ENCODE measurements at places on chromosomes 16 and 17. TPM values are rescaled to one million over a fixed set of nuclear protein-coding genes. Genes with fewer than 3 reads are reported as not detected.

DNA sequence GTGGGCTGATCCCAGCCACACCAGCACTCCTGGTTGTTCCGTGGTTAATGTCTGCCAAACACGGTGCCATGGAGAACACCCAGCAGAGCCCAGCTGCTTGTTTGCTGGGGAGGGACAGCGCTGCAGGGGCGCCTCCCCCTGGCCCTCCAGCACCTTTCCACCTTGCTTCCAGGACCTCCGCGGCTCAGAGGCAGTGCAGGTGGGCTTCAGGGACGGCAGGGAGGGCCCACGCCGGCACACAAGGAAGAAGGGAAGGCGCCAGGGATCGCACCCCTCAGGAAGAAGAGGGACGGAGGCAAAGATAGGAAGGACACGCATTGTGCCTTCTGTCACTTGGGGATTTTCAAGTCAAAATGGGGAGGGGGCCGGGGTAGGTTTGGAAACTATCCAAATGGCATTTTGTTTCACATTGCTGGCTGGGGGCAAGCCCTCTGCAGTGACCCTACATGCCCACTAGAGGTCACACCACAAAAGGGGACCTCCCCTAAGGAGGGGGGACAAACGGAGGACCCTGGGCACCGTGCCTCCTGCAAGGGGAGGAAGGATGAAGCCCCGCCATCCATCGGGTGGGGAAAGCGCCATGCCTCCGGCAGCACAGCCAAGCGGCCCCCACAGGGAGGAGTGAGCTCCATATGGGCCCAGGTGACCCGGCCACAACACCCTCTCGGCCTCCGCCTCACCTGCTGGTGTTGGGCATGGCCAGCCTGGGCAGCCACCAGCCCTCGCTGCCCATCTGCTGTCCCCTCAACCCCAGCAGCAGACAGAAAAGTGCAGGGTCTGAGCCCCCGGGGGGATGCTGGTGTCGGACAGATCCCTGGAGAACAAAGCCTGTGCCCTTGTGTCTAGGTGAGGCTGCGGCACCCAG, 7.5 kb upstream of the C16orf95 start:
- H3K27ac ChIP-seq, result no peak overlapping the region
- H3K4me3 ChIP-seq, result no peak overlapping the region
- H3K4me1 ChIP-seq, result peaks cover 6% of the 10 kb centered on the region
- DNase-seq, result peak; percentile 40

DNA sequence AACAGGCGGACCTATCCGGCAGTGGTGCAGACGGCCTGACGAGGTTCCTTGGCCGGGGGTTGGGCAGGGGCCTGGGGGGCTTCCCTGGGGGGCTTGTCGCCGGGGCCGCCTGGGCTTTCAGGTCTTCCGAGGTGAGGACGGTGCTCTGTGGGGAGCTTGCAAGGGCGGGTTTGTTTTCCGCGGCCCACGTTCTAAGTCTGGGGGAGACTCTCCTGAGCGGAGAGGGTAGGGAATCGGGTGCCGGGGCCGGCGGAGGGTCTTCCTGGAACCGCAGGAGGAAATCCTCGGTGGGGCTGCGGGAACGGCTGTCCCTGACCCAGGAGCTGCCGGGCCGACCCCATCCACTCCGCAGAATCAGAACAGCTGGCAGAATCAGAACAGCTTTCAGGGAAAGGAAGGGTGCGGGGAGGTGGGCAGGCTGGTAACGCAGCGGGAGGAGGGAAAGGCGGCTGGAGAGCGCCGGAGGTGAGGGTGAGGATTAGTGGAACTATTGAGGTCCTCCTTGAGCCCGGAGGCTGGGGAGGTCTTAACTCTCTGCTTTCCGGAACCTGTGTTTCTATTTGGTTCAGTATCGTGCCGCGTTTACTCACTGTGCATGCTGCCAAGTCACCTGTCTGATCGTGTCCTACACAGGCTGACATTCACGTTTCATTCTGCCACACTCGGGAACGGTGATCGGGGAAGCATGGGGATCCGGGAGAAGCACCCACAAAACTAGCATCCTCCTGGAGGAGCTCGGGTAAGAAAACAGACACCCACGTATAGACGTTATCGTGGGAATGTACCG, 28.9 kb downstream of the CPSF4L start:
- H3K36me3 ChIP-seq, result peaks cover 50% of the 10 kb centered on the region
- H3K4me3 ChIP-seq, result peak overlapping the region; percentile 90
- H3K4me1 ChIP-seq, result peaks cover 67% of the 10 kb centered on the region
- DNase-seq, result peak; percentile 47
- no peaks in the 10 kb centered on the region for H3K27me3 ChIP-seq

DNA sequence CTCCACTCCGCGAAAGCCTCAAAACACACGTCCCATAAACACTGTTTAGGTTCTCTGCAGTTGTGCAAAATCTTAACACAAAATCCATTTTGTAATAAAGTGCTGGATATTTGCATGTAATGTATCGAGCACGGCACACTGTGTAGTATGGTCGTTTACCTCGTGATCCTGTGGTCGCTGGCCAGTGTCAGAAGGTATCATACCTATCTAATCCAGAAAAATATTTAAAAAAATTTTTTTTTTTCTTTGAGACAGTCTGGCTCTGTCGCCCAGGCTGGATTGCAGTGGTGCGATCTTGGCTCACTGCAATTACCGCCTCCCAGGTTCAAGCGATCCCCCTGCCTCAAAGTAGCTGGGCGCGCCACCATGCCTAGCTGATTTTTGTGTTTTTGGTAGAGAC, 996 bp downstream of the RPL38 start:
- no peak for DNase-seq
- peaks cover 51% of the 10 kb centered on the region for H3K4me1 ChIP-seq
- H3K27ac ChIP-seq, result peak overlapping the region; percentile 70
- H3K4me3 ChIP-seq, result peak overlapping the region; percentile 98

C17orf78 gene
- total RNA-seq, result not detected

RNF222 gene
- not detected for total RNA-seq

- H3K4me1 ChIP-seq, result no peaks in the 10 kb centered on the region
- no peak overlapping the region for H3K4me3 ChIP-seq
- H3K27ac ChIP-seq, result no peak overlapping the region
- H3K27me3 ChIP-seq, result no peaks in the 10 kb centered on the region
- no peak for DNase-seq
- H3K36me3 ChIP-seq, result no peaks in the 10 kb centered on the region
These were observed 98.2 kb downstream of the HS3ST3A1 start for GRCh38 chr17:13503526-13503925.

ABHD15 gene
- 19.3 TPM for total RNA-seq

DNA sequence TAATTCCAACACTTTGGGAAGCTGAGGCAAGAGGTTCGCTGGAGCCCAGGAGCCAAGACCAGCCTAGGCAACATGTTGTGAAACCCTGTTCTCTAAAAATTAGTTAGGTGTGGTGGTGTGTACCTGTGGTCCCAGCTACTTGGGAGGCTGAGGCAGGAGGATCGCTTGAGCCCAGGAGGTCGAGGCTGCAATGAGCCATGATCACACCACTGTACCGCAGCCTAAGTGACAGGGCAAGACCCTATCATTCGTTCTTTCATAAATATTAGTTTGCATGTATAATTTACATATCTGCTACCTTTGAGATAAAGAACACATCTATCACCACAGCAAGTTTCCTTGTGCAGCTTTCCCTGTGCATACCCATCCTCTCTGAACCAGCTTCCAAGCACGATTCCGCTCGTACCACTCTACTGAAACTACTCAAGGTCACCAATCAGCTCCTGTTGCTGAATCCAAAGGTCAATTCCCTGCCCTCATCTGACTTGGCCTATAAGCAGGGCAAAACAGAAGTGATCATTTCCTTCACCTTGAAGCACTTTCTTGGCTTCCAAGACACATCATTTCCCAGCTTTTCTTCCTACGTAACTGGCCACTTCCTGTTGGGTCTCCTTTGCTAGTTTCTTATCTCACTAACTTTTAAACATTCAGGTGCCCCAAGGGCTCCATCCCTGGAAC, 49.1 kb downstream of the GRB2 start:
- H3K4me3 ChIP-seq, result no peak overlapping the region
- peaks cover 19% of the 10 kb centered on the region for H3K36me3 ChIP-seq
- H3K27ac ChIP-seq, result no peak overlapping the region
- peaks cover 31% of the 10 kb centered on the region for H3K4me1 ChIP-seq
- H3K27me3 ChIP-seq, result no peaks in the 10 kb centered on the region

- H3K36me3 ChIP-seq, result peaks cover 2% of the 10 kb centered on the region
- H3K27ac ChIP-seq, result no peak overlapping the region
- H3K27me3 ChIP-seq, result no peaks in the 10 kb centered on the region
- no peak overlapping the region for H3K4me3 ChIP-seq
These were observed 12.0 kb upstream of the KCNJ18 start for GRCh38 chr17:21680366-21680765.

DNA sequence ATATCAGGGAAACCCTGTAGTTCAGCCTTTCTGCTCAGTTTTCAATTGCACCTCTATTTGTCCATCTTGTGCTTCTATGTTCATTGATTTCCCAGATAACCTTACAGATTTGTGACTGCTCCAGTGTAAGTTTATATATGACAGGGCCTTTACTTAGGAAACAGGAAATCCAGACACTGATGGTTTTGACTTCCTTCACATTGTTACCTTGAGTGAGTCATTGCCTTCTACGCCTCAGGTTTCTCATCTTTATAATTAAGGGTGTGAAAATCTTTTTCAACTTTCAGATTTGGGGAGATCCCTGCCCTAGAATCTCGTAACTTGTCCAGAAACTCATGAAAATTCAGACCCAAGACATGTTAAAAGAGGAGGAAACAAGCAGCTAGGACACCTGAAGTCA, 342.4 kb upstream of the TBX2 start:
- no peaks in the 10 kb centered on the region for H3K36me3 ChIP-seq
- no peak overlapping the region for H3K27ac ChIP-seq
- no peak overlapping the region for H3K4me3 ChIP-seq
- H3K27me3 ChIP-seq, result no peaks in the 10 kb centered on the region
- DNase-seq, result no peak
- H3K4me1 ChIP-seq, result peaks cover 22% of the 10 kb centered on the region

DNA sequence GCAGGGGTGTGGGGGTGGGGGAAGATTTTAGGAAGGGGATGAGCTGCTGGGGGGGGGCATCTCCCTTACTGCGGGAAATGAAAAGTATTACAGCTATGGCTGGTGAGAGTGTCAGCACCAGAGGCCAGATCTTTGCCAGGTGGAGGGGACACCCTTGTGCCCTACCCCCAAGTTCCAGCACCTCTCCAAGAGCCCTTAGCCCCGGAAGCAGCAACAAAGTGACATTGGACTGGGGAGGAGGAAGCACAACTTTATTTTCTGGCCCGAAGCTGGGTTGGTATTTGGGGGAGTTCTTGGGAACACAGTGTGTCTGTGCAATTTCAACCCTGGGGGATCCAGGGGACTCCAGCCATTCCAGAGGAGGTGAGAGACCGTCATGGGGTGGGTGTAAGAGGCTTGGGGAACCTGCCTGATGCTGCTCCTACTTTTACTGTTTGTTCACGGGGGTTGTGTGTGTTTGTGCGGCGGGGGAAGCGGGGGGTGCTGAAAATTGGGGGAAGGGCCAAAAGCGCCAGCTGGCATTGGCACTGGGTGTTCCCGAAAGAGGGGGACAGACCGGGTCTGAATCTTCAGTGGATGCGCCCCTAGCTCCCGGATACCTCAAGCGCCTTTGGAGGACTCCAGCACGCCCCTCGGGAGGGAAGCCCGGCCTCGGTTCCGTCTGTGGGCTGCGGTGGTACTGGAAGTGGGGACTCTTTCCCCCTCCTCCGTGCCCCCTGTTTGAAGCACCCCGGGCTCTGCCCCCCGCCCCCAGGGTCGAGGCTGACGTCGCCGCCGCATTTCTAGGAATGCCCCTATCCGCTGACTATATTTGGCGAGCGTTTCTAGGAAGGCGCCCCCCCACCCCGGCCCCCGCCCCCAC, 230.3 kb downstream of the MRTFB start:
- DNase-seq, result no peak
- H3K27me3 ChIP-seq, result peaks cover 36% of the 10 kb centered on the region
- H3K4me1 ChIP-seq, result peaks cover 11% of the 10 kb centered on the region
- no peaks in the 10 kb centered on the region for H3K36me3 ChIP-seq
- no peak overlapping the region for H3K27ac ChIP-seq

NRN1L gene
- 1.3 TPM for total RNA-seq

DNA sequence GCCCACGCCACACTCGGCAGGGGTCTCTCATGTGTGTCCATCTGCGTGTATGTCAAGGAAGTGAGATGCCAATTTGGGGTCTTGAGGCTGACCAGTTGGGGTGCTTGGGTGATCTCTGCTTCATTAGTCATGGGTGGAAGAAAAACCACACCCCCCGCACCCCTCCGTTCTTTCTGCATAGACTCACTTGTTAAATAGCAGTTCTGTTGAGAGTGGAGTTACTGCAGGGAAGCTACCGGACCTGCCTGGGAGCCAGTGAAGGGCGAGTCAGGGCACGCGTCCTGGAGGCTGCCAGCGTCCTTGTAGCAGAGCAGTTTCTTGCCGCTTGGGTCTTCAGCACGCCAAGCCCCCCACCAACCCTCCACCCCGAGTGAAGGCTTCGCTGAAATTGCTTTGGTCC, 8.5 kb downstream of the SNN start:
- no peak overlapping the region for H3K27ac ChIP-seq
- no peak for DNase-seq

- H3K27ac ChIP-seq, result peak overlapping the region; percentile 81
- H3K4me1 ChIP-seq, result peaks cover 42% of the 10 kb centered on the region
- no peak for DNase-seq
- no peaks in the 10 kb centered on the region for H3K36me3 ChIP-seq
- H3K4me3 ChIP-seq, result peak overlapping the region; percentile 83
These were observed 1.2 kb downstream of the HAGH start for GRCh38 chr16:1825381-1825863.

KRTAP1-1 gene
- total RNA-seq, result not detected

DNA sequence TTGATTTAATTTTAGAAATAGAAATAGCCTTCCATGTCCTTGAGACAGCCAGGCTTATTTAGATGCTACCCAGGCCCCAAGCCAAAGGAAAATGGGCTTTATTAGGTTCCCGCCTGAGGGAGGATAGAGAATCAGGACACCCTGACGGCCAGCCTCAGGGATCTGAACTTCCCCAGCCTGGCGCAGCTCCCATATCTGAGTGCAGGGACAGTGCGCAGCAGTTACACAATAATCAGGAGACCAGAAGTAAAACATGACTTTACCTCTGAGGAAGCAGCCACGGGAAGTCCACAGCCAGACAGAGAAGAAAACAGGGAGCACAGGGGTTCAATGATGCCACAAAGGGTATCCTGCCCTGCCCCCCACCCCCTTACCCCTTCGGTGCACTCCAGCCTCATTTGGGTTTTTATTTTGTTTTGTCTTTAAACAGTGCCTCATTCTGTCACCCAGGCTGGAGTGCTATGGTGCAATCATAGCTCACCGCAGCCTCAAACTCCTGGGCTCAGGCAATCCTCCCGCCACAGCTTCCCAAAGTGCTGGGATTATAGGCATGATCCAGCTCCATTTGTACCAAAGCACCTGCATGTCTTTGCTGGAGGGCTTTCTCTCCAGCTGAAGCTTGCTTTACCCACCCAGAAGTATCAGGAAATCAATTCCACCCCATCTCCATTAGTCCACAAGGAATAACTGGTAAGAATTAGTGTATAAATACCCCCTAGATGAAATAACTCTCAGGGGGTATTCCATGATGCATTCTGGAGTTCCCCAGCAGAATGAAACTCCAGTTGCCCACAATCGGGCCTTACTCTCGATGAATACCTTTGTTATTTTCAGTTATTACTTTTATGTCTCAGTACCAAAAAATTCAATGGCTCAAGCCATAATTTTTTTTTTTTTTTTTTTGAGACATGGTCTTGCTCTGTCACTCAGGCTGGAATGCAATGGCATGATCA, 21.9 kb downstream of the ORC6 start:
- no peak for DNase-seq
- no peaks in the 10 kb centered on the region for H3K36me3 ChIP-seq
- no peak overlapping the region for H3K27ac ChIP-seq
- H3K27me3 ChIP-seq, result no peaks in the 10 kb centered on the region
